M059J (cell line): ENCODE measurements at places on chromosomes 7 and 10. TPM values are rescaled to one million over a fixed set of nuclear protein-coding genes. Genes with fewer than 3 reads are reported as not detected.

ANKRD30A gene
- not detected in 2 replicates for total RNA-seq

PDE1C gene
- total RNA-seq = 43.5 and 70.6 TPM in 2 replicates

CDHR1 gene
- not detected in 2 replicates for total RNA-seq

LHPP gene
- total RNA-seq = 10.5 and 17.3 TPM in 2 replicates

GDF2 gene
- not detected in 2 replicates for total RNA-seq

TASOR2 gene
- 34.6 and 55.0 TPM in 2 replicates for total RNA-seq

BTBD16 gene
- total RNA-seq = 0.05 TPM in 1 of 2 replicates, not detected in the other
